ENCODE measurements at places on chromosomes 6 and 20.
A peak's percentile ranks its signal among the peaks of the same experiment; 100 is the strongest.

GRCh38 chr20:49896204-49896603 lies 19.1 kb downstream of the SPATA2 start:
- DNase-seq: no peak

- no peak for DNase-seq
These were observed 135.6 kb upstream of the PTPRK start for GRCh38 chr6:128655978-128656498.

- no peak for DNase-seq
These were observed 5.6 kb upstream of the ANKRD60 start for GRCh38 chr20:58233881-58234528.

DNA sequence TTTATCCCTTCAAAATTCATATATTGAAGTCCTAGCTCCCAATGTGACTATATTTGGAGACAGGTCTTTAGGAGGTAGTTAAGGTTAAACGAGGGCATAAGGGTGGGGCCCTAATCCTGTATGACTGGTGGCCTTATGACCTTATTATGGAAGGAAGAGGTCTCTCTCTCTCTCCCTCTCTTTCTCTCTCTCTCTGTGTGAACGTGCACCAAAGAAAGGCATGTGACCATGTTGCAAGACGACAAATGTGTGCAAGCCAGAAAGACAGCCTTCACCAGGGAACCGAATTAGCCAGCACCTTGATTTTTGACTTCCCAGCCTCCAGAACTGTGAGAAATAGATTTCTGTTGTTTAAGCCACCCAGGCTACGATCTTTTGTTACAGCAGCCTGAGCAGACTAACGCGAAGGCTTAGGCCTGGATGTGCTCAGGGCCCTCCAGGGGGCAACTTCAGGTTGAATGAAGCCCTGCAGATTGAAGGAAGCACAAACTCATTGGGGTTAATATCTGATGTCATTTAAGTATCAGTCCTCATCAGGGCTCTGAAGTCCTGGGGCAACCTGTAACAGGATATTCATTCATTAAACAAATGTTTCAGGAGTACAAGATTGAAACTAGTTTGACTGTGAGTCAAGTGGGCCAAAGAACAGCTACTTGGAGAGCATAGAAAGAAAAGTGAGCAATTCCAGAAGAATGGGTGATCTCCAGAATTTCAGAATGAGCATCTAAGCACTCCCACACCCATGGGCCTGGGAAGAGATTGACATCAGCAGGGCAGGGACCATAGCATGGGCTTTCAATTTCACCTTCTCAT lies 157.4 kb upstream of the TNFAIP3 start:
- no peak for DNase-seq

- no peak for DNase-seq
These were observed at the start of gene FAXC for GRCh38 chr6:99349171-99350141. TSS of gene FAXC (minus strand) at chr6:99349674. CDS start at chr6:99349372, 302 bp downstream.

GRCh38 chr6:3740551-3741476 lies 10.7 kb downstream of the PXDC1 start:
- DNase-seq: no peak

DNA sequence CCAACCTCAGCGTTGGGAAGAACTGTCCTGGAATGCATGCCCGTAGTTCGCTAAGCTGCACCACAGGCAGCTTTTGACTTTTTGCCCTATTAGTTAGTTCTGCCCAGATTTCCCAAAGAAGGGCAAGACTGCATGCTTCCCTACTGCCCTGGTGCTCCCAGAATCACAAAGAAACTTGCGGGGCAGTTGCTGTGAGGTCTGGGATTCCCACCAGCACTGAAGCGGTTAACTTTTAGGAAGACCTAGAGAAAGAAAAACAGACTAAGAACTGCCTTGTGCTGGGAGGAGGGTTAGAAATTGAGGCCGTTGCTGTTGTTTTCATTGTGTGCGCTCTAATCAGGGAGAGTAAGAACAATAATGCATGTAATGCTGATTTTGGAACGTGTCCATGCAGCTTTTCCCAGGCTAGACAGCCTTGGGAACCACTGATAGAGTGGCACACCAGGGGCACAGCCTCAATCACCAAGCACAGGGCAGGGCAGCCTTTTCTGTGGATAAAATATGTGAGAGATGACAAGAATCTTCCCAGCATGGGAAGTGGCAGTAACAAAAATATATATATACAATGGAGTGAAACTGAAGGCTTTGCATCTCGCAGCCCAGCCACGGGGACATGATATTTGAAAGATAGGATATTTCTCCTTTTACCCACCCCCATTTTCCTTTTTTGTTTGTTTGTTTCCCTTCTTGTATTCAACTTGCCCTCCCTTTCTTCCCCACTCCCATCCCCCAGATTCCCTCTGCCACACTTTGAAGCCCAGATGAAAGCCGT lies 137.7 kb upstream of the HEY2 start:
- DNase-seq: peak; percentile 27

- DNase-seq: no peak
These were observed 861 bp upstream of the HLA-A start for GRCh38 chr6:29941471-29941870.

DNA sequence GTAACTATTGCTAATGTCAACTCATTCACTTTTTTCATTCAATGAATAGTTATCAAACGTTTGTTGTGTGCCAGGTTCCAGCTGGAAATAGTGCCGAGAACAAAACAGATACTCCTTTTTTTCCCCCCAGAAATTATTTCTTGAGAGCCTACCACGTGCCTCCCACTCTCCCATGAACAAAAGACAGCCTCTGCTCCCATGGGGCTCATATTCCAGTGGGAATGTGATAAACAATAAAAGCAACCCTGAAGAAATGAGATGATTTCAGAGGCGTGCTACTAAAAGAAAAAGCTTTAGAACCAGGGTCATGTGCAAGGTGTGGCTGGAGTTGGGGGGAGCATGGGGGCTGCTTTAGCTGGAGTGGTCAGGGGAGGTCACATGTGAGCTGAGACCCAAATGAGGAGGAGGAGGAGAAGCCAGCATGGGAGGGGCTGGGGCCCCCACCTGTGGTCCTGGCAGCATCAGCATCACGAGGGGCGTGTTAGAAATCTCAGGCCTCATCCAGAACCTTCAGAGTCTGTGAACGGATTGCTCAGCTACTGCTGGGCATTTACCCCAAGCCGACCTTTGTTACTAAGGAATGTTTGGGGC lies 157.4 kb downstream of the EYA2 start:
- no peak for DNase-seq

- DNase-seq: no peak
These were observed 65.0 kb downstream of the QRSL1 start for GRCh38 chr6:106694343-106694742.

DNA sequence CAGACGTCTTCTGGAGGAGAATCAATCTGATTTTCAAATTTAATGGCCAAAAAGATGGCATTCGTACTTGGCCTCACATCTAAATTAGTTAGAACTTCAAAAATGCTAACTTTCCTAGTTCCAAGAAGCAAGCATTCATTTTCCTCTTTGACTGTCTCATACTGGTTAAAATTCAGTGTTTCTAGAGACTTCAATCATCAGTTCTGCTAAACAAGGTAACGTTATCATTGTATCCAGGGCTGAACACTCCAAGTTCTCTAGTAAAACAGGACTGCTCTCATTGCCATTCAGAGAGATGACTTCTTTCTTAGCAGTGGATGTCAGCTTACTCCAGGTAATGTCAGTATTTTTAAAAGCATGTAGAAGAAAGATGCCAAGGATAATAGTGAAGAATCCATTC lies 34.6 kb upstream of the ENTPD6 start:
- no peak for DNase-seq

- DNase-seq: no peak
These were observed 140.8 kb upstream of the ARMC2 start for GRCh38 chr6:108707328-108707976.

- no peak for DNase-seq
These were observed 7.1 kb upstream of the ABHD16B start for GRCh38 chr20:63854069-63854765.

DNA sequence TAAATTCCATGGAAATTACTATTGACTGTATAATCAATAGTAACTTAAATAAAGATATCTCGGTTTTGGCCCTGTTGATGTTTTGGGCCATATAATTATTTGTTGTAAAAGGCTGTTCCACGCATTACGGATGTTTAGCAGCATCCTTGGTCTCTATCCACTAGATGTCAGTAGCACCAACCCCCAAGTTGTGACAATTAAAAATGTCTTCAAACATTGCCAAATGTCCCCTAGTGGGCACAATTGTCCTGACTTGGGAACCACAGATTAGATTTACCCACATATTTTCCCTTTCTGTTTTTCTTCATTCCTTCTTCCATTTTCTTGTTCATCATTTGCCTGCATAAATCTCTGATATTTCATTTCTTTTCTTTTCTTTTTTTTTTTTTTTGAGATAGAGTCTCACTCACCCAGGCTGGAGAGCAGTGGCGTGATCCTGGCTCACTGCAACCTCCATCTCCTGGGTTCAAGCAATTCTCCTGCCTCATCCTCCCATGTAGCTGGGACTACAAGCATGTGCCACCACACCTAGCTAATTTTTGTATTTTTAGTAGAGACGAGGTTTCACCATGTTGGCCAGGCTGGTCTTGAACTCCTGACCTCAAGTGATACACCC lies 13.6 kb upstream of the WFDC8 start:
- DNase-seq: peak; percentile 57

- no peak for DNase-seq
These were observed 14.9 kb downstream of the PHACTR2 start for GRCh38 chr6:143692696-143693095.

DNA sequence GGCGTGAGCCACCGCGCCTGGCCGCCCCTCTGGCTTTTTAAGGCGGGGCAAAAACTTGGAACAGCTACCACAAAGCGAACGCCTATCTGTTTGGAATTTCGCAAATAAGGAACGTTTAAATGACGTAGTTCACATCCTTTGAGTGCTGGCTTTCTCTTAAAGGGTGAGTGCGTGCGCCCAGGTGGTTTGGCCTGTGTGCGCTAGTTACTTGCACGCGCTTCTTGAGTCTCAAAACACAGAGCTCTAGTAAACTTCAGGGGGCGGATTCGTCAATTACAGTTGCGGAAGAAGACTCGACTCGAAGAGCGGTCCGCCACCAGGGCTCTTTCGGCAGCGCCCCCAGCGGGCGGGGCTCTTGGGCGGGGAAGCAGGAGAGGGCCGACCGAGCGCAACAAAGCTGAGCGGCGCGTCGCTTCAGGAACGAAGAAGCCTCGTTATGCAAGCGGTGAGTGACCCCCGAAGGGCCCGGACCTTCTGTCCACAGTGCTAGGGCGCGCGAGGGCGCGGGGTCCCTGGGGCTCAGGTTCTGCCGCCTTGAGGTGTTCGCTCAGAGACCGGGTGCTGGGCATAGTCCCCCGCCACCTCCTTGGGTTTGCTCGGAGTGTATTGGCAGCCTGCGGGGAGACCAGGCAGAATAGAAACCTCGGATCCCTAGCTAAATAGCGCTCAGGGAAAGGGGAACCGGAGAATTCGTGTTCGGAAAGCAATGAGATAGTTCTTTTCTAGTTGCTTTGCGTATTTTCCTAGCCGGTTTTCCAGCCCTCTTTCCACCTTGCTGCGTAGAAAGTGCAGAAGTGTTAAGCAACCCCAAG lies at the start of gene SYCP2L:
SYCP2L (plus strand) TSS at position 362 of the 812 bp plus-strand sequence; CDS start at position 437, 75 bp downstream.
- no peak for DNase-seq

- DNase-seq: no peak
These were observed 172.1 kb upstream of the RUNX2 start for GRCh38 chr6:45156075-45156474.

DNA sequence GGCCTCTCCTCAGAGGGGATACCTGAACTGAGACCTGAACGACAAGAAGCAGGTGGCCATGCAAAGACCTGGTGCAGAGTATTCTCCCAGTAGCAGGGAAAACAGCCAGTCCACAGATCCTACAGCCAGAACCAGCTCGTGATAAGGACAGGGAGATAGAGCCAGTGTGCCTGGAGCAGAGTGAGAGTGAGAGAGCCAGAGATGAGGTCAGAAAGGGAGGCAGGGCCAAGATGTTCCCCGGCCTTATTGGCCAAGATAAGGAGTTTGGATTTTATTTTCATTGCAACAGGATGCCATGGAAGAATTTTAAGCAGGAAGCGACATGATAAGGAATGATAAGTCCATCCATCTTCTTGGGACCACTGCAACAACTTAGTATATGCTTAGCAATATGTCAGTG lies 111.8 kb downstream of the UBE3D start:
- no peak for DNase-seq

- DNase-seq: no peak
These were observed 125.7 kb downstream of the TCP11 start for GRCh38 chr6:35015476-35015875.

DNA sequence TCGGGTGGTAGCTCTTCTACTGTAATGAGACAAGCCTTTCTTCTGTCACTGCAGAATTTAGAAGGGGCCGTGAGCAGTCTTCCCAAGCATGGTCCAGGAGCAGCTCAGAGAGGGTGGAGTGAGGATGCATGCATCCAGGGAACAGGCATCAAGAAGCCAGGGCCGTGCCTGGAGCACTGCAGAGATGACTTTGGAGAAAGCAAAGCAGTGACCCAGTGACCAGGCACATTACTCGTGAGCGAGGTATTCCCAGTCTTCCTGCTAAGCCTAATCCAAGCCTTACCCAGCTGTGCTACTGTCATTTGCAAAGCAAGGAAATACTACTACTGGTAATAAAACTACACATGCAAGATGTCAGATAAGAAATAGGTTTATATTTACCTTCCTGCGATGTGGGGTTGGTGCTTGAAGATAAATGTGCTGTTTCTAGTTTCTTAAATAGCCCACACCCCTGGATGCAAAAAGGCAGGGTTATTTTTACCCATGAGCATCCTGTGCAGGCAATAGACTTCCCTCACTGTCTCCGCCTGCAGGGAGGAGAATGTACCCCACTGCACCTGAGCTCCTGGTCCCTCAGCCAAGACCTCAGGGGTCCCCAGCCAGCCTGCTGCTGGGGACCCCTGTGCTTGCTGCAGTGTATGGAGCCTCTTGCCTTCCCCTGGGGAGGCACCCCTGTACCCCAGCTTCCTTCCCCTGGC lies 62.9 kb downstream of the SSR1 start:
- no peak for DNase-seq

- DNase-seq: no peak
These were observed 58.0 kb downstream of the TFAP2C start for GRCh38 chr20:56687061-56687460.

- DNase-seq: no peak
These were observed 93.1 kb upstream of the PMEPA1 start for GRCh38 chr20:57802765-57803507.

DNA sequence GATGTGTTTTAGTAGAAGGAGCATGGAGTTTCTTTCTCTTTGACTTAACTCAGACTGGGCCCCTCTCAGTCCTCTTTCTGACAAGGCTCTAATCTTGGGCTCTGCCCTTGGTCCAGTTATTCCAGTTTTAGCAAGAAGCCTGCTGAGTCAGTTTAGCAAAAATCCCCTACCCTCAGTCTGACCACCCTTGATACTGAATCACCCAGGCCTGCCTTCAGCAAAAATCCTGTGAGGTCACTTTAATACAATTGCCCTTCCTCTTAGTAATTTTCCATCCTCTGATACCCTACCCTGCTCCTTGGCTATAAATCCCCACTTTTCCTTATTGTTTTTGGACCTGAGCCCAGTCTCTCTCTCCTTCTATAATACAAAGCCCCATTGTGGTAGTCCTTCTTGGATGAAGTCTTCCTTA lies 326.7 kb upstream of the NOX3 start:
- DNase-seq: no peak

DNA sequence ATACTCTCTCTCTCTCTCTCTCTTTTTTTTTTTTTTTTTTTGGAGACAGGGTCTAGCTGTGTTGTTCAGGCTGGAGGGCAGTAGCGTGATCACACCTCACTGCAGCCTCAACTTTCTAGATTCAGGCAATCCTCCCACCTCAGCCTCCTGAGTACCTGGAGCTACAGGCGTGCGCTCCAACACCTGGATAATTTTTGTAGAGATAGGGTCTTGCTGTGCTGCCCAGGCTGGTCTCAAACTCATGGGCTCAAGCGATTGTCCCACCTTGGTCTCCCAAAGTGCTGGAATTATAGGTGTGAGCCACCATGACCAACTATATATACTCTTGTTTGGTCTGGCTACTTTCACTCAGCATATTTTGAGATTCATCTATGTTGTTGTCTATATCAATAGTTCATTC lies 154.9 kb downstream of the ZFAND3 start:
- no peak for DNase-seq

Data from NCI-H1694 (cell line).